H1 (cell line): ENCODE measurements at places on chromosomes 7 and 10. TPM values are rescaled to one million over a fixed set of nuclear protein-coding genes. Genes with fewer than 3 reads are reported as not detected.

- no peak for DNase-seq
Measured at GRCh38 chr7:135257790-135258189, 24.2 kb downstream of the STRA8 start.

Gene AOC1
- 0.15 and 0.48 TPM in 2 replicates for total RNA-seq

DNA sequence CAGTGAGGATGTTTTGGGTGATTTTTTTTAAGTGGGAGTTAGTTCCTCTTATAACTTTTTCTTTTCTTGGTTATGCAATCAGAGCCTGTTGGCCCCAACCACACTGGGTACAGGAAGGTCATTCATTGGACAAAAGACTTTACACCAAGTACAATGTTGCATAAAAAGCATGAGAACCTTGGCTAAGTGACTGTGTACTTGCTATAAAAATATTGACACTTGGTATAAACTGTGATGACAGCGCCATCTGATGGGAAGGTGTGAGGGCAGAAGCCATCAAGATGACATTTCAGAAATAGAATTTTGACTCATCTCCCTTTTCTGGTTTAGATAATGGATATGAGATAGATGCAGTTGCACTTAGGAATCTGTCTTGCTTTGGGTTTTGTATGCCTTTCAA lies 126.4 kb upstream of the CCDC6 start:
- DNase-seq = no peak

- DNase-seq = no peak
Measured at GRCh38 chr10:34087095-34087418, 728.0 kb downstream of the PARD3 start.

GRCh38 chr7:20114468-20114867 lies 102.7 kb downstream of the MACC1 start:
- DNase-seq = no peak

DNA sequence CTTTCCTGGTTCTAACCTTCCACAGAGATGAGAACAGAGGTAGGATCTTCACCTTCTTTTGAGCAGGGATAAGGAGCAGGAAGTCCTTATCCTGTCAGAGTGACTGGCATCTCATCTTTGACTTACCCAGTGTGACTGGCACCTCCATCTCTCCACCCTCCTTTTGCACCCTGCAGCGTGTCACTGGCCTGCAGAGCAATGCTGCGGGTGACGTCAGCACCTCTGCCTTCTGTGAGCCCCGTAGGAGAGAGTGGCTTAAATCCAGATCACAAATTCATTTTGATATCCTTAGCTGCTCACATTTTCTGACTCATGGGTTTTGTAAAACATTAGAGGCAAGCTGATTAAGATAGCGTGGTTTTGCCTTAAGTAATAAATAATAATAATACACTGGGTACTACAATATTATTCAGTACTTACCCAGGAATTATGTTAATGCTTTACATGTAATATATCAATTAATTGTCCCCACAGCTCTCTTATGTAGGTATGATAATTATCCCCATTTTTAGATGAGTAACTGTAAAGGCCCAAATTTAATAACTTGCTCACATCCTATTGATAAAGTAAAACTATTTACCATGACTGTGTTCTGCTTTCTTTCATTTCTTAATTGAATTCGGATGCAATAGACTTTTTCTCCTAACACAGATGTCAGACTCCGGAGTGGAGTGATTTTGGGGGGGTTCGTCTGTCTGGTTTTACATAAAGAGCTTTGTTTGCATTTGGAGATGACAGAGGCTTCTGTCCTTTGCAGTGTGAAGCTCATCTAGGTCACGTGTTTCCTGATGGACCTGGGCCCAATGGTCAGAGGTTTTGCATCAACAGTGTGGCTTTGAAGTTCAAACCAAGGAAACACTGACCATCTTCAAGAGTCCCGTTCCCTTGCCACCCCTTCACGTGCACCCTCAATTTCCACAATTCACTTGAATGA lies 24.9 kb downstream of the MSRB2 start:
- no peak for DNase-seq

Gene RNF32
- total RNA-seq = 0.67 and 1.2 TPM in 2 replicates

DNA sequence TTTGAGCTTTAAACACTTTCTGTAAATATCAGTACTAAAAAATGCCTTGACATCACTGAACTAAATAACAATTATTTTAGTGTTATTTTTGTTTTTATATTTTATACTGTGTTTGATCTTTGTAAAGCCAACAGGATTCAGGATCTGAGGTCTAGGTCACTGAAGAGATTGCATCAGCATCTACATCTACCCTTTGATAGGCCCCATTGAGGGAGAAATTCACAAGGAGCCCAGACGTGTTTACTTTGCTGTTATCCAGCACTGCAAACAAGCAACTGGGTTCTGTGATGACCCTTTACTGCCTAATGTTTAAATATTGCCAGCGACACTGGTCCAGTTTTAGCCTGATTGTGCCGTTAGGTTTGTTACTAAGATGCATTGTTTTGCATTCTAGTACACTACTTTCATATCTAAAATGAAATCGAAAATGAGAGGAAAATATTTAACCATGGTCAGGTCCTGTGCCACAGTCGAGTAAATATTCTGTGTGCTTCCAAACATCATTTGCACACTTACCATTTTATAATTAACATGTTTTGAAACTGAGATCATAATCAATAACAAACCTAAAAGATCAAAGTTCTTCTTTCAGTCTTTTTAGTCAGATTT lies 48.7 kb downstream of the SP8 start:
- DNase-seq = no peak

DNA sequence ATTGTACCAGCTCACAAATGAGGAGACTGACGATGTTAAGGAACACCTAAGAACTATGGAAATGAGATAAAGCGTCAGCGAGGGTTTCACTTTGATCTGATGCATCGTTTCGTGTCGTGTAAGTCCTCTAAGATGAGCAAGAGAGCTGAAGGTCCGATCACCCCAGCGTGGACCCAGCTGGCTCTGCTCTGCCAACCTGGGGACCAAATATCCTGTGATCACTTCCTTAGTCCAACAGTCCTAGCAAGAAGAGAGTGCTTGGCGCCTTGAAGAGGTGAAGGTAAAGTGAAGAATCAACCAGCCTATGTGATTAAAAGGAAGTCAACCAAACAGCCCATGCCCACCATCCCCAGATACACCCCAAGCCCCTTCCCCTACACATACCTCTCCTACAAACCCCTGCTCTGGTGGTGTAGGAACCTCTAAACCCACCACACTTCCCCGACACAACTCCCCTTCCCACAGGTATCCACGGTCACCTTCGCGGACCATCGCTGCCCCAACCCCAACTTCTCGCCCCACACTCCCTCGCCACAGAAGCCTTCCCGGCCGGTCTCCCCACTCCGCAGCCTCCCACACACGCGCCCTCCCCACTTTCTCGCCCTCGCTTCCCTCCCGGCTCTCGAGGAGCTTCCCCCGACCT lies 722 bp downstream of the UPF2 start:
- no peak for DNase-seq

- peak; percentile 9 for DNase-seq
Measured at GRCh38 chr7:124996778-124997177, 67.2 kb upstream of the POT1 start.

Gene BAIAP2L1
- total RNA-seq = 42.0 and 42.9 TPM in 2 replicates

- no peak for DNase-seq
Measured at GRCh38 chr7:117350027-117350426, 27.2 kb upstream of the WNT2 start.

- peak; percentile 75 for DNase-seq
Measured at GRCh38 chr7:12518920-12519681, 51.4 kb upstream of the SCIN start.

GRCh38 chr7:50792342-50793119 lies 9.8 kb upstream of the GRB10 start:
- DNase-seq = no peak

DNA sequence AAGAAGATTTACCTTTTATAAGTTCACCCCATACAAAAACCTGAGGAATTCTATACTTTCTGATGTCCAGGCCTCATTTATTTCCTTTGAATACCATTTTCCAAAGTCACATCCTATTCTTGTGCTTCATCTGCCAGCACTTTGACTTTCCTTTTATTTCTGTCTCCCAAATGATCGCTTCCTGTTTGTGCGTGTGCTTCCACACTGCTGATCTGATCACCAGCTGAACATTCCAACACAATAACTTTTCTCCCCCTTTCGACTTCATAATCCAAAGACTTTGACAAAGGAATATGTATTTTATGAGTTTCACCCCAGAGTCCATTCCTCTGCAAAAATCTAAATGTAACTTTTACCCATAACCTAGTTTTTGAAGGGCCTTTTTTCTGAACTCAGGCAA lies 3.1 kb downstream of the ELAPOR2 start:
- no peak for DNase-seq

Gene RELN
- total RNA-seq = 0.02 and 0.07 TPM in 2 replicates

Gene SLC16A12
- 1.6 and 2.0 TPM in 2 replicates for total RNA-seq

DNA sequence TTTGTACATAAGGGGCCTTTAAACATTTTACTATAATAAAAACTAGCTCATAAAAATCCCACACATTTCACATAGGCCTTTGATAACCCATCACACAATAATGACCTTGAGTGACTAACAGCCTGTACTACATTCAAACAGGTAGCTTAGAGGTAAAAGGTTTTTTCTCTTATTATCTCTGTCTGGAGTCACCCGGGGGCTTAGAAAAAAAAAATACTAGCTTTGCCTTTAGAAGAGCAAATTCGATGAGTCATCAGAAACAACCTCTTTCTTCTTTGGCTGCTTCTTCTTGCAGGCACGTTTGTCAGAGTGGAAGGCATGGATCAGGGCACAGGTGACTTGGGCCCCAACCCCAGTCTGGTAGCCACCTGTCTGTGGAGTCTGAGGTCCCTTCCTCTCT lies 43.4 kb upstream of the ADO start:
- no peak for DNase-seq

DNA sequence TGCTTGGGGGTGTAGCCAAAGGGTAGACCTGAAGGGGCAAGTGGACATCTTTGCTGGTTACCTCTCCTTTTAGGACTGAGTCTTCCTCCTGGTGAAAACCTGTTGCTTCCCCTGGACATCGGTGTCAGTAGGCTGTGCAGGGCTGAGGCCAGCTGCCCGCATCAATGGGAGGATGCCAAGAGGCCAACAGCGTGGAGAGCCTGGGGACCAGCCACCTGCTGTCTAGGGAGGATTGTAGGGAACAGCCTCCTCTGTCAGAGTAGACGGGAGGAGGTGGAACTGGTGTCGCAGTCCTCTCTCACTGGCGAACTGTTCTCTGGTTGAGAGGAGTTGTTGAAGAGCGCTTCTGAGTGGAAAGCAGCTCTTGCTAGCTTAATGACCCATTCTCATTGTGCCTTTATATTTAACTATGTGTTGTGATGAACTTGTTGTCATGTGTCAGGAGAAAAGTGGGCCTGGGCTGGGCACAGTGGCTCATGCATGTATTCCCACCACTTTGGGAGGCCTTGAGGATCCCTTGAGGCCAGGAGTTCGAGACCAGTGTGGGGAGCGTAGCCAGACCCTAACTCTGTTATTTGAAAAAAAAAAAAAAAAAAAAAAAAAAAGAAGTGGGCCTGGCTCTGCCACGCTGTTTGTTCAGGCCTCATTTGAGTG lies 1.8 kb downstream of the SUFU start:
- DNase-seq = no peak

Gene MOGAT3
- total RNA-seq = 0.82 TPM in 1 of 2 replicates, not detected in the other
